Hematopoietic multipotent progenitor cell treated with erythropoietin and hydrocortisone succinate and interleukin-3 and kit ligand, for 6 days (in vitro differentiated cells): ENCODE measurements at places on chromosomes 7 and 10.

DNA sequence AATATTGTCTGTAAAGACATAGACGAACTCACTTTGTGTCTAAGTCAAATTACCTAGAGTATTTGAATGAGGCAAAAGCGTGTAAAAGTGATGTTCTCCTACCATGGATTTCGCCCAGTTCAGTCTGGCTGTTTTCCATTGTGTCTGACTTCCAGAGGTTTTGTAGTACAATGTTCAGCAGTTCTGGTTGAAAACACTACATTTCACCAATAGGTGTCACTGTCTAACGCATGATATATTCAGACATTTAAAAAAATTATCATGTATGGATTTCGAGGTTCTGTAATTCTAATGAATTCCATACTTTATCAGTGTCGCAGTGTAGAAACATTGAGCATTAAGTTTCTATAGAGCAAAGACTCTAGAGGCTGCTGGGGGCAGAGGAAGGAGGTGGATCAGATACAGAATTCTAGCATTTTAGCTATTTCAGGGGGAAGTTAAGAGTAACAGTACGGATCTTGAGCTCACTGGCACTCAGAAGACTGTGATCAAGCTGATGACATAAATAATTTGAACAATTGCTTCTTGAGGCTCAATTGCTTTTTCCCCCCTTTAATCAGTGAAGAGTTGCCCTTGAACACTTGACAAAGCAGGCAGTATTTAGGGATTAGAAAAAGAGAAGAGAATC, 196.9 kb upstream of the RHOBTB1 start:
- DNase-seq: peak; percentile 76

DNA sequence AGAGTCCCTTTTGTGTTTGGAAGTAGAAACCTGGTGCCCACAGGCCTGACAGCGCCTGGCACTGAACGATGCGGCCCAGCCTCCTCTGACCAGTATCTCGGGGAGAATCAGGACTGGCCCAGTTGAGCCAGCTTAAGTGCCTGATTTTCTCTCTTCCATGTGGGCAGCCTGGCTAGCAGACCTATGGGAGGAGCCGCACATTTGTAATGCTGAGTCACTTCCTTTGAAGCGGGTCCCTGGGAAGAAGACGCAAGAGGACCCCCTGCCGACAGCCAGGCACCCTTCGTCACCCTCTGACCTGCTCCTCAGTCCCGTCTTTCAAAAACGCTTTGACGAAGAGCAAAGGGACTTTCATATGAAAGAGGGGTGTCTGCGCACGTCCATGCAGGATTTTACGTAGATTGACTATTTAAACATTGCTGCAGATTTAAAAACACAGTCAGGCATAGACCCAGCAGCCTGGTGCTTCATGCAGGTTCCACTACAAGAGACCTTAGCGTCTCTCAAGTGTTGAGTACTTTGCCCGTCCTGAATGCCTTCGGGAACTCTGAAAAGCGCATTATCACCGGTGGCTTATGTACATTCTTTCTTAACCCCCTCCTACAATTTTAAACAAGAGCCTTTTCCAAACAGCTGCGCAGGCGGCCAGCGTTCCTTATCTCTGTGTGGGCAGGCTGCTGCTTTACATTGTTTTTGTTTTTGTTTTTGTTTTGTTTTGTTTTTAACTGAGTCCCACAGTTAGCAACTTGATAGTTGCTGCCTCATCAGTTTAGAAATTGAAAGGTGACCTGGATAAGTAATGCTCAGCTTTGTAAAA, 36.5 kb upstream of the AP5Z1 start:
- peak; percentile 74 for DNase-seq

DNA sequence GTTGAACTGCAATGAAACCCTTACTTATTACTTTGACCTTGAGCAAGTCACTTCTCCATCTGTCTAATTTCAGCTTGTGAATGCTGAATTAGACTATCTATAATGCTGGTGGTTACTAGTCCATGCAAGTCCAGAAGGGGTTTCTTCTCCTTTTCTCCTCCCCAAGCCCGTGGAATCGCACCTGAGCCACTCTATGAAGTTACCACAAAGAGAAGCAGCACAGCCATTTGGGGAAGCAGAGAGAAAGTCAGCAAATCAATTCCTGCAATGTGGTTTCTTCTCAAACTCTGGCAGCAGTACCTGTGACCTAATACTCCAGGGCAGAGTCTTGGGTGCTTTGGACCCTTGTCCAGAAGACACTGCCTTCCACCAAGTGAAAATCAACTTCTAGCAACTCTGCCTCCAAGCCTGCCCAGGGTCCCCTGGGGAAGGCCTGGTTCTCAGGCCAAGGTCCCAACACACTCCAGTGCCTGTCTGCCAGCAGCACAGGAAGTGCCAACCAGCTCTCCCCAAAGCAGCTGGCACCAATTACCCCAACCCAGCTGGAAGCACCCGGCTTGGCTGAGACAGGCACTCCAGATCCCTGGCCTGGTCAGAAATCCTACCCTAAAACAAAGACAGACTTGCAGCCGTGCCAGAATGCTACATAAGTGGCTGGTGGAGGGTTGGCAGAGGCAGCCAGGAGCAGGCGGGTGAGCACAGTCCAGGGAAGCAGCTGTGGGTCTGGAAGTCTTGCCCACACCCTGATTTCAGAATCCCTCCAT, 200.3 kb downstream of the LSM5 start:
- DNase-seq: no peak

GRCh38 chr10:60611291-60611747, 167.0 kb upstream of the CDK1 start:
- DNase-seq: no peak

GRCh38 chr7:110322796-110323195, 768.1 kb upstream of the LRRN3 start:
- no peak for DNase-seq

- no peak for DNase-seq
Measured at GRCh38 chr7:10439027-10439426, 534.6 kb upstream of the PHF14 start.

GRCh38 chr7:93737953-93738352, 152.6 kb downstream of the TFPI2 start:
- no peak for DNase-seq

- no peak for DNase-seq
Measured at GRCh38 chr7:130359276-130359857, 14.8 kb downstream of the CPA5 start.

- DNase-seq: no peak
Measured at GRCh38 chr7:151490456-151491105, 29.1 kb downstream of the RHEB start.

- DNase-seq: no peak
Measured at GRCh38 chr7:71694665-71695064, 562.7 kb downstream of the GALNT17 start.

DNA sequence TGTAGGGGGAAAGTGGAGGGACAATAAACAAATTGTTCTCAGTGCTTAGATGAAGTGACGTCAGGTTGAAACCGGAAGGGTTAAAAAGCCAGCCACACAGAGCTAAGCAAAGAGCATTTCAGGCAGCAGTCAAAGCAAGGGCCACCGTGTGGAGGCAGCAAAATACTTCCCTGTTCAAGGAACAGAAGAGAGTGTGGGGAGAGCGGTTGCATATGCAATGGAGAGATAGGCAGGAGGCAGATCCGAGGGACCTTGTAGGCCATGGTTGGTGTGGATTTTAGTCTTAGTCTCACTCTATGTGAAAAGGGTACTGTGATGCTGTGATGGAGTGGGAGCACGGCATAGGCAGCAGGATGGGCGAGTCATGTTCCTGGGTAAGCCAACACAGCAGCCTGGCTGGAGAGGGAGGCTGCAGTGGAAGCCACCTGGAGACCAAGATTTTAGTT, 3.8 kb upstream of the STN1 start:
- DNase-seq: peak; percentile 83

- no peak for DNase-seq
Measured at GRCh38 chr10:16292366-16292765, 144.4 kb upstream of the PTER start.

DNA sequence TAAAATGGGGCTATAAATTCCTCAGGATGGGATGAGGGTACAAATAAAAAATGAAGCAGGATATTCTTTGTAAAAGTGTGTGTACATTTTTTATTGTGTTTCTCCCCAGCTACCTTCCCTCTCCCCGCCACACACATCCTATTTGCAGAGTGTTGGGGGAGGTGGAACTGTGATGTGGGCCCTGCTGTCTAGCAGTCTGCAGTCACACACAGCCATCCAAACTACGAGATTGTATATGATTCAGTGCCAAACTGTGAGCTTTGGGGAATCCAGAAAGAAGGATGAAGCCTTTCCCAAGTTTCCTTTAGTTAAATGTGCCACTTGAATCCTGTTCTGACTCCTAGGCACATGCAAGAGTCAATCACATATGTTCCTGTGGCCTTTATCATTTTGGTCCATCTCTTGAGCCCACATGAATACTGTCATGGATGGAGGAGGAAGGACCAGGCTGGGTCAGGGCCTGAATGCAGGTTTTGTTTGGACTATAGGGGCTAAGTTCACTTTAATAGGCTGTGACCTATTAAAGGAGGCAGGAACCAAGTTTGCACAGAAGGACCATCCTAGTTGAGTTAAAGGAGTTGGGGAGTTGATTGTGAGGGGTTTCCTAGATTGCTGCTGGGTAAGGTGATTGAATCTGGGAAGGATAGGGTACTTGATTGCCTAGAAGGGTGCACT, 1.1 kb upstream of the SEMA4G start:
- DNase-seq: no peak

- DNase-seq: no peak
Measured at GRCh38 chr7:81707966-81708365, 61.9 kb downstream of the HGF start.

DNA sequence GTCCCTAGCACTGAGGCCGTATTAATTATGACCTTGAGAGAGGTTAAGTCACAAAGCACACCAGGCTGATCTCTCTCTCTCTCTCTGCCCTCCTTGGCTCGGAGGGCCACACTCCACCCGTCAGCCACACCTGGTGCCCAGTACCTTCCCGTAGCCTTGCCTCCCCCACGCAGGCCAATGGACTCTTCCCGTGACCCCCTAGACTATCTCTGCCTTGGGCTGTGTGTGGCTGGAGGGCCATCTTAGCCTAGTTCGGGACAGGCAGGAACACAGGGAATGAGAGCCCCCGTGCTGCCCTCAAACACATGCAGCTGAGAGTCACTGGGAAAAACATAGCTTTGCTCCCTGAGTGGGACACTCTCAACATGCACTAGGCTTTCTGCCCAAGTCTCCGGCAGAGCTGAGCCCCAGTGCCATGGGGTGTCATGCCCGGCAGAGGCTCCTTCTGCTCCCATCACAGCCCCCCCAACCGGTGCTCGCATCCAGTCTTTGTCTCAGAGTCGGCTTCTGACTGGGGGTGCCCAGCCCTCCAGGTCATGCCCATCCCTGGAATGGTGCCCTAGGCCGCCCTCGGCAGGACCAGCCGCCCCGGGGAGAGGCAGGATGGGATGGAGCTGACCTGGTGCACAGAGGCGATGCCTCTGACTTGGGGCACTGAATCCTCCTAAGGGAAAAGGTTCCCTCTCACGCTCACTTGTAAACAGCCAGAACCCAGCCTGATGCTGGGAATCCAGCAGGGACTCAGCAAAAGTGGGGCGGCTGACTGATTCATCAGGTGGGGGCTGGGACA, 63.0 kb downstream of the TCERG1L start:
- DNase-seq: no peak

GRCh38 chr10:3372281-3372680, 199.7 kb upstream of the PITRM1 start:
- DNase-seq: no peak

DNA sequence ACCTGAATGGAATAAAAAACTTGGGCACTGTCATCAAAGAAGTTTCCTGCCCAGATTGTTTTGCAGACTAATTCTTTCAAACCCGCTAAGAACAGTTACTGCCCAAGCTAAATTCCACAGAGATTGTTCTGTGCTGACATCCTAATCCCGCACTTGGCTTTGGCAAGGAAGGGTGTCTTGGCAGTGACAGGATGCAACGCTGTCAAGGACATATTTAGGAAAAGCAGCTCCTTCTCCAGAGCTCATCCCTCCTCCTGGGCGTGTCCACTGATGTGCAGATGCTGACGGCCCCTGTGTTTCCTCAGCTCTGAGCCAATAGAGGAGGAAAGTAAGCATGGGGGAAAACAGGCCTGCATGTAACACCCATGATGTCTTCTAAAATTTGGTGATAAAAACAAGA, 74.2 kb downstream of the EEPD1 start:
- no peak for DNase-seq

DNA sequence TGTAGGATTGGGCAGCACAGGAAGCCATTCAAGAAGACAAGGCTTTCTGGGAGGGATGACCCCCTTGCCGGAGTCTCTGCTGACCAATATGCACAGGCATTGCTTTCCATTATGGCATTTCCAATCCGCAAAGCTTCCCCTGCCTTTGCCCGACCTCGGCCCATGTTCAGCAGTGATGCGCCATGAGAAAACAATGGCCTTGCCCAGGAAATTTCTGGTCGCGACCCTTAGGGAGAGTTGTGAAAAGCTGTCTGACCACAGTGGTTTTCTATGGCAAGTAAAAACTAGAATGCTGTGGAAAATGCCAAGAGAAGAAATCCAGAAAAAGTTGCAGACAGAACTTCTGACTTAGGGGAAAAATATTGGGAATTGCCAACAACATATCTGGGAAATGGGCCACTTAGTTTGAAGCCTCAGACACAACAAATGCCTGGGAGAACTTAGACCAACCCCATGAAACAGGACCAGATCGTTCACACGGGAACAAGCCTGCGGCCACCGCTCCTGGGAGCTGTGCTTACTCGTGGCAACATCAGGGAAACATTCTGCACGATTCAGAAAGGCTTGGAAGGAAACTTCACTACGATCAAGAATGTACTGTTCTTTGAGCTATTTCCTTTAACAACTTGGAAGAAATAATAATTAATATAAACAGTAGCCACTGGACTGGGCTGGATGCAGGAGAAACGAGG, 512.4 kb downstream of the TNS3 start:
- DNase-seq: no peak

DNA sequence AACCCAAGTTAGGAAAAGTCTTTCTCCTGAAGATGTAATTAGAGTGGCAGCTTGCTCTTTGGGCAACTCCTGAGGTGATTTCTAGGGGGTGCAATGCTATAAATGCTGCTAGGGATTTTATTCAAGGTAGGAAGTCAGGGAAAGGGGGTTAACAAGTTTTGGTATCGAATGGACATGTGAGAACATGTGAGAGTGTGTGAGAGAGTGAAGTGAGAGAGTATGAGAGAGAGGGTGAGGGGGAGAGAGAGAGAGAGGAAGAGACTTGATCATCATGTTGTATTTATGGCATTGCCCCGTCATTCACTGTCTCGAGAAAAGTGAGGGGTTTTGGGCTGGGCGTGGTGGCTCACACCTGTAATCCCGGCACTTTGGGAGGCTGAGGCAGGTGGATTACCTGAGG, 50.9 kb downstream of the MCU start:
- DNase-seq: no peak

- no peak for DNase-seq
Measured at GRCh38 chr7:1578513-1578912, 8.7 kb upstream of the PSMG3 start.

DNA sequence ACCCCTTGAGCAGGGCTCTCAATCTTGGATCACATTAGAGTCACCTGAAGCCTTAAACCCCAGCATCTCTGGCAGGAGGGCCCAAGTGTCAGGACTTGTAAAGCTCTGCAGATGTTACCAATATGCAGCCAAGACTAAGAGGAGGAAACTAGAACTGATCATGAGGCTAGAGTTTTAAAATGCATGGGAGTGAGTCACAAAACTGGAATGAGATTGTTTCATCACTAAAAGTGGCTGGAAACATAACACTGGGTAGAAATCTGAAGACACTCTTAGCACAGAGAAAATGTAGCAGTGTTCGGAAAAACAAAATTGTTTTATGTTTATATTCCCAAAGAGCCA, 63.3 kb upstream of the GHITM start:
- no peak for DNase-seq
